ENCODE measurements at places on chromosomes 3 and 15.
A peak's percentile ranks its signal among the peaks of the same experiment; 100 is the strongest.

DNA sequence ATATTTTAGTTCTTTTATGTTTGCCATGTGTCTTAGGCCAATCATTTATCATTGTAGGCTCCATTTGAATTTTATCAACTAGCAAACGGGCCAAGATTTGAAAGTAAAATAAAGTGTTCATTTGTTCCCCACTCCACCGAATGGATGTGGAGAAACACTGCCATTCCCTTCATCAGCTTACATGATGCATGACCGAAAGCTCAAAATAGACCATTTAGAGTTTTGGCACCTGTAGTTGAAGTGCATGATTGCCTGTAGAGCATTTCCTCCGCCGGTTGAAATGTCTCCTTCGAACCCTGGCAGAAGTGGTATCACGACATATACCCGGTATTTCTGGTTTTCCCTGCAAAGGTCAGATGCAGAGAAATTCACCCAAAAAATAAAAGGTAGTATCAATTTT lies 165.6 kb downstream of the PLD1 start:
- no peak for DNase-seq

DNA sequence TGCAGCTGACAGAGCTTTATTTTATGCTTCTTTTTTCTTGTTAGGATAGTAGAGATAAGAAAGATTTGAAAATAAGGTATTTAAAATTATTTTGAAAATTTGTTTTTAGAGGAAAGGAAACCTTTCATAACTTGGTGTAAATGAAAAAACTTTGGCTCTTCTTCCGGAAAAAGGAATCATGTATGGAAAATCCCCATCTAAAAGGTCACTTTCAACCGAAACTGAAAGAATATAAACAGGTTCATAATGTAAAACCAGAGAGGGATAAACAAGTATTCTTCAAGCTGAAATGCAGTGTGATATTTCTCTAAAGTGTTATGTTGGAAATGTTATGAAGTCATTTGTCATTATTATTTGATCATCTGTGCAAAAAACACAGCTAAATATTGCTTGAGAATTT lies 246.8 kb downstream of the NFKBIZ start:
- no peak for DNase-seq

DNA sequence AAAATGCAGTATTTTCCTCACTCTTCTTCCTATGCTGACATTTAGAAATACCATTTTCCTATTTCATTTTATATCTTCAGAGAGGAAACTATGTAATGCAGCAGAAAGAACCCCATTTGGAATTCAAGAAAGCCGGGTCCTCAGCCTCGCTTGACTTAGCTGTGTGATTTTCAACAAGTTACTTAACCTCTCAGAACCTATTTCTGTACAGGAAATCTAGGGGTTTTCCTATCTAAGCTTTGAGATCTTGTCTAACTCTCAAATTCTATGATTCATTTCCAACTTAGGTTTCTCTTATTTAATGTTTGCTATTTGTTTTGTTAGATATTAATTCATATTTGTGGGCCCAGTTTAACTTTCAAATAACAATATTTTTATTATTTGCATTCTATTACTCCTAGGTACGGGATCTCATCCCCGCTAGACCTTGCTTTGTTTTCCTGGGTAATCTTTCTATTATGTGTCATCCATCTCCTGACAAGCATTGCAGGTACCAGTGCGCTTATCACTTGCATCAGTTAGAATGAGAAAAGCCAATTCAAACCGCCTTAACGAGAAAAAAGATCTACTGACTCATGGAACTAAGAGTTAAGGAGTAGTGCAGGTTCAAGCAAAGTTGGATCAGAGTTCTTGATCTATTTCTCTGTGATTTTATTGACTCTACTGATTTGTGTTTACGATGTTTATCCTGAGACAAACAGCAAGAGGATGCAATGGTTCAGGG lies 70.6 kb upstream of the BHLHE40 start:
- no peak for DNase-seq

- DNase-seq, result peak; percentile 24
Measured at GRCh38 chr3:158539414-158540014, 31.5 kb upstream of the MLF1 start.

DNA sequence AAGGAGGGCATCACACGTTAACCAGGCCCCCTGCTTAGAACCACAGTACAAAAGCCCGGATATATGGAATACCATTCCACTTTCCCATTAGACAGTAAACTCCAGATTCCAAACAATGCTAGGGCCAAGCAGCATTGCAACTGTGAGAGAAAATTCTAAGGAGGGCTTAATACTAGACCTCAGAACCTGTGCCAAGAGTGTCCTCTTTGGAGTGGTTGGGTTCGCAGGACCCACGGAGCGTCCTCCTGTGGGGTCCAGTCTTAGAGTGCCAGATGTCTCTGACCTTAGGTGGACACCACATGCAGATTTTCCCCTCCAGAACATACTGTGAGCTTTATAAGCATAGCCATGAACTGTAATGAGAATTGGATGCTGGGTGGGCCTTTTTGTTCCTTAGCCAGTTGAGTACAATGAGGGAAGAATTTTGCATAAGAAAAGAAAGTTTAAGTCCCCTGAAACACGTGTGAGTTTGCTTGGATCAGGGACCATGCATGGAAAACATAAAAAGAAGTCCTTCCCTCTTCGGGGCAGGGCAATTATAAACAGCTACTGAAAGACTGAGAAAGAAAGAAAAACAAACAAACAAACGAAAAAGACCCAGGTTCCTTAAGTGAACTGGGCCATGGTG lies 325.7 kb downstream of the NEK10 start:
- DNase-seq, result no peak

DNA sequence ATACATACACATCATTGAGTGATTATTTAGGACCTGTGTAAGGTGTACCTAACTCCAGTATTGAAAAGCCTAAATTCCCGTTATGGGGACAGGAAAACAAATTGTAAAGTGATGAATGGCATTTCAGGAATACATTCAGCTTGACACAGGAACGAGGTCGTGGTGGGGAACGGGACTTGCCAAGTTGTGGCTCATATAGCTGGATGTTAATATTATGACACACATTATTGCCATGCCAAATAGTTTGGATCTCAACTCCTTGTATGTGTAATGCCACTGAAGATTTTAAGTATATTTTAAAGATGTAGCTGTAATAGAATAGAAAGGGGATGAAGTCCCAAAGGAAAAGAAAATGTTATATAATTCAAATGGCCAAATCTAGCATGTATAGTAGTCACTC lies 227.2 kb upstream of the GOLIM4 start:
- DNase-seq, result no peak

- peak; percentile 1 for DNase-seq
Measured at GRCh38 chr3:56005196-56005805, 463.0 kb downstream of the ERC2 start.

GRCh38 chr3:174215456-174215855 lies 643.7 kb upstream of the NAALADL2 start:
- DNase-seq, result no peak

GRCh38 chr3:4494895-4495264 lies 1.7 kb downstream of the ITPR1 start:
- DNase-seq, result no peak

- no peak for DNase-seq
Measured at GRCh38 chr3:77835921-77836320, 796.0 kb downstream of the ROBO2 start.

GRCh38 chr3:53938645-53939044 lies 47.0 kb upstream of the SELENOK start:
- DNase-seq, result peak; percentile 55

DNA sequence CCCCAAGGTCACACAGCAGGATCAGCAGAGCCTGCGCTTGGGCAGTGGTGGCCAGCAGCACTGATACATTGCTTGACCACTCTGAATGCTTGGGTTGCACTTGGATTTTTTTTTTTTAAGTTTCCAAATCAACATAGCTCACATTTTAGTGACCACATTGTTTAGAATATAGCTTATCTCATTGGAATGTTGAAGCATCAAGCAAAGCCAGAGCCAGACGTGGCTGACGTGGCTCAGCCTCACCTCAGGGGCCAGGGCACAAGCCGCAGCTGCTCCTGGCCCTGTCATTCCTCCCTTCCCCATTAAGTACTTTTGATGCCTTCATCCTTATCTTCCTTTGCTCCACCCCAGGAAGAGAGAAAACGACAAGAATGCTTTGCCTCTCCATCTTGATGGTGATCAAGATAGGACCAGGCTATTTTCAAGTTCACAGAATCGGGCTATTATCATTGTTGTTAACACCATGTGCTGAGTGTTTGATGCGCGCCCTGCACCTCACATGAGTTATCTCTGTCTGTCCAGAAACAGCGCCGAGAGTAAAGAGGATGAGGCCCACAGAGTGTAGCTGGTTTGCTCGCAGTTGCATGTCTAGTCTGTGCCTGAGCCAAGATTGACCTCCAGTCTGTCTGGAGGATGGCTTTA lies 75.8 kb downstream of the AAGAB start:
- no peak for DNase-seq

DNA sequence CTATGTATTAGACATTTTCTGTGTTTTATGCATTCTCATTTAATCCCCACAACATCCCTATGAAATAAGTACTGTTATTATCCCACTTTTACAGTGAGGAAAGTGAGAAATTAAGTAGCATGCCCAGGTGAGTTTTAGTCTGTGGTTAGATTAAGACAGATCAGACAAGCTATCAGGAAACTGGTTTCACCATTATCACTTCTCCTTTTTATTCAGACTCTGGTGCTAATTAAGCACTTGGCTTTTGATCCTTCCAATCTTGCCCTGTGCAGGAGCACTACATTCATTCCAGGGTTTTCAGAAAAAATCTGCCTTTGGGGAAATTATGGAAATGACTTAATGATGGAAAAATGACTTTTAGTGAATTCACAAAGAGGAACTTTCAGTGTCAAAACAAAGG lies 115.2 kb downstream of the TMEM108 start:
- no peak for DNase-seq

- no peak for DNase-seq
Measured at GRCh38 chr15:25796395-25796794, 66.7 kb downstream of the ATP10A start.

- DNase-seq, result no peak
Measured at GRCh38 chr3:128341659-128342395, 124.9 kb downstream of the DNAJB8 start.

DNA sequence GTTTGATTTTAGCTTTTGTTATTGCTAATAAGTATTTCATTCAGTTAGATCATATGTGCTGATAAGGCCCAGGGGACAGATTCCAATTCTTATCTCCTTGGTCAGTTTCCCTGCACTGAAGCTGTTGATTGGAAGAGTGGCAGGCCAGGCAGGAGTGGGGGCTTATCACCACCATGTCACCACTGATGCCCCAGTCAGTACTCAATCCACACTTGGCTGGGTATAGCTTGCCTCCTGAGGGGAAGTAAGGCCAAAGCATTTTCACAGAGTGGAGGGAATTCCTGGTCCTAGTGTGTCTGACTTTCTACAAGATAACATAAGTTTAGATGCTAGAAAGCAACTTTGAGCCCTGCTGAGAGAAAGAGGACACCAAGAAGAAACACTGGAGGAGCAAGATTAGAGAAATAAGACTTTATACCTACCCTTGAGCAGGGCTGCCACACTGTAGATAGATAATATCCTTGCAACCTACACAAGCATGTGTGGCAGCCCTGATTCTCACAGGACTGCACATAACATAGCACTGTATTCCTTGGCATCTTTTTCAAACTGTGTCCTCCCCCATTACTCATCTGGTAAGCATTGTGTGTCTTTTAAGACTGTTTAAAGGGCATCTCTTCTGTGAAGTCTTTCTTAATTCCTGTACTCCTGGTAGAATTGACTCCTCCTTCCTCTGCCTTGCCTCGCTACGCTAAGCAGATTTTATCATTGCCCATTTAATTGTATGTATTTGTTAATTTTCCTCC lies 24.3 kb downstream of the OXNAD1 start:
- no peak for DNase-seq

GRCh38 chr3:193780810-193781478 lies 187.9 kb downstream of the OPA1 start:
- peak; percentile 97 for DNase-seq

DNA sequence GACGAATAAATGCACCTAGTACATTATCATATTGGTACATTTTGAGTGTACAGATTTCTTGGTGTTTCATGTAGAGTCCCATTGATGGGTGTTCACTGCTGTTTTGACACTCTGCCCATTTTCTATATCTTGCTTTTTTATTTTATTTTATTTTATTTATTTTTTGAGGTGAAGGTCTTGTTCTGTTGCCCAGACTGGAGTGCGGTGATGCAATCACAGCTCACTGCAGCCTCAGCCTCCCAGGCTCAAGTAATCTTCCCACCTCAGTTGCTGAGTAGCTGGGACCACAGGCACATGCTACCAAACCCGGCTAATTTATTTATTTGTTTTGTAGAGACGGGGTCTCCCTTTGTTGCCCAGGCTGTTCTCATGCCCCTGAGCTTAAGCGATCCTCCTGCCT lies 44.2 kb downstream of the DNAJC13 start:
- no peak for DNase-seq

GRCh38 chr3:35718921-35719320 lies 79.6 kb downstream of the ARPP21 start:
- DNase-seq, result no peak

GRCh38 chr15:29252234-29252633 lies 17.4 kb downstream of the NSMCE3 start:
- DNase-seq, result no peak

DNA sequence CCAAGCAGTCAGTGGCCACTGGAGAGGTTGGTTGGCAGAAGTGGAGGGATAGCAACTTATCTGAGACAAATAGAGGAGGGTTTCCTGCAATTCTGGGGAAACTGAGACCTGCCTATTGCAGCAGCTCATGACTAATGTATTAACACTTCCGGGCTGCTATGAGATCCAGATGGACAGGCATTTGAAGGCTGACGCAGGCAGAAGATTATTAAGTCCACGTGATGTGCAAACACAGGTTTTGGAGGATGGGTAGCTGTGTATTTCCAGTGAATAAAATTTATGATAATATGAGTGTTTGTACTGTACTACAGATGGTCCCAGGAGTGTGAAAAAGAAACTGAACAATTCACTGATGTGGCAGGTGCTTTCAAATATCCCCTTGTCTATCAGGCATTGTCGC lies 28.5 kb upstream of the CFAP161 start:
- DNase-seq, result no peak

DNA sequence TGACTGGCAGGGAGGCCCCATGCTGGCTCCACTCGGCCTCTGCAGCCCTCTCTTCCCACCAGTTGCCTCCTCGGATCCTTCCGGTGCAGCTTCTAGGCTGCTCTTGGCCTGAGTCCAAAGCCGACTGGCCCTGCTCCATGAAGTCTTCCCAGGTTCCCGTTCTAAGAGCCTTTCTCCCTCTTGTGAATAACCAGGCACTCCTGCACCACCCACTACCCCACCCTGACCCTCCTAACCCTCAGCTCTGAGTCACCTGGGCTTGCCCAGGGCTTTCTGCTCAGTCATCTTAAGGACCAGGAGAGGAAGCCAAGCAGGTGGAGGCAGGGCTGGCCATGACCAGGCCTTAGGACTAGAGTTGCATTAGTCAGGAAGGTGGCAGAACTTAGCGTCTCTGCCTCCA lies 28.1 kb upstream of the CNBP start:
- DNase-seq, result peak; percentile 97

DNA sequence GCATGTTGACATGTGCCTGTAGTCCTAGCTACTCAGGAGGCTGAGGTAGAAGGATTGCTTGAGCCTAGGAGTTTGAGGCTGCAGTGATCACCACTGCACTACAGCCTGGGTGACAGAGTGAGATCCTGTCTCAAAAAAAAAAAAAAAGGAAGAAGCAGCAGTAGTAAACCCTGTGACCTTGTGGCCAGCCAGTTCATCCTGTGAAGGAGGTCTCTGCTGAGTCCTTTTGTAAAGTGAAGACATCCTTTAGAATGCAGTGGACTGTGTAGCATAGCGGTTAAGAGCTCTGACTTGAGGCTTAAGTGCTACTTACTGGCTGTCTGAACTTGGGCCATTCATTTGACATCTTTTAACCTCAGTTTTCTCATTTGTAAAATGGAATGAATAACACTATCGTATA lies 8.3 kb downstream of the EXOSC7 start:
- DNase-seq, result no peak
